CD4-positive, alpha-beta T cell treated with Interleukin-21 for 1 hour (primary cell): ENCODE measurements at places on chromosomes 12 and 14.

- no peak for DNase-seq
Observed at GRCh38 chr12:94745562-94745961, 95.2 kb upstream of the TMCC3 start.

- DNase-seq = no peak
Observed at GRCh38 chr12:84497819-84498218, 414.8 kb downstream of the SLC6A15 start.

DNA sequence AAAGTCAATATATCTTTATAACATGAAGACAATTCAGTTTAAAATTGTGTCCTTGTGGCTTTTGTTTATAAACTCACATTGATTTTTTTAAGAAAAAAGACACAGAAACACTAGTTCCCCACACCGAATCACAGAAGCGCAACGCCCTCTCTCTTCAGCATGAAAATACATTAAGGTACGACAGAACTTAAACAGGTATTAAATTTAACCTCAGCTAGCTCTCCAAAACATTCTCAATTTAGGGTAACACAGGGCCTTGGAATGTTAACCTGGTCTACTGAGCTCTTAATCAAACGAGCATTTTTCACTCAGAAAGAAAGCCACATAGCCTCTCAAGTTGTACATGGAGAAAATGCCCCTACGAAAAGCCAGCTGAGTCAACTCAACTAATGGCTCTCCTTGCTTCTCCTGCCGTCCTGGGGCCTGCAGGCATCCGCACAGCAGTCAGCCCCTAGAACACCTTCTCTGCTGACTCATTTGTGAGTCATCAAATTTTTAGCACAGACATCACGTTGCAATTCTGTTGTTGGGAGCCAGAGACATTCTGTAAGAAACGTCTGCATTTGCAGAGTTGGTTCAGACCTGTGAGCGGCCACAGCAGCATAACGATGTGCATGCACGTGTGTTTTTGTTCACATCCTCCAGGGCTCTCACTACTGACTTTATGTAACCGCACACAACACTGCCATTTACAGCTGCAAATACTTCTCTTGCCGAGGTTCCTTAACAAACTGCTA is 141.6 kb downstream of the ITPR2 start:
- DNase-seq = no peak

DNA sequence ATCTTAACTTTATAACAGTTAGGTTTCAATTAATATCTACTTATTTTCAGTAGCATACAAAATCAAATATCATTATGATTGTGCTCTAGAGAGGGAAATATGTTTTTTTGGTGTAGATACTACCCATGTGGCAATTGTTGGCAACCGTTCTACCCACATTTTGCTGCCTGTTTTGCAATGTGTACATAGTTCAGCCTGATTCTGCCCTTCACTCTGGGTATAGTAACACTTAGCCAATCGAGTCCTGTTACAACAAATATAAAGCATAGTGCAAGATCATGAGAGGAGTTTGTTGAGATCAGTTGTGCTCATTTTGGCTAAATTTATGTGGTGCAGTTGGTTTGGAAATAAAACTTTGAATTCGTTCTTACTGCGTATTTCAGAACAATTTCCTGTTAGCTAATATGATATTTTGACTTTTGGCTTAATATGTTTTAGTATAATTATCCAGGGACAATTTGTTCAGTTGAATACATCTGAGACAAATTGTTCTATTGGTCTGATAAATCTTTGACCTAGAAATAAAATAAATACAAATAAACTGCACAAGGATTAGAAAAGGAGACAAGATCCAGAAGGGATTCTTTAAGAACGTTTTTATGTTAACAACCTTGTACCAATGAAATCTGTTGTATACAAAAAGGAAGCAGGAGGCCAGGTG is 76.9 kb downstream of the ATF7IP start:
- DNase-seq = no peak

DNA sequence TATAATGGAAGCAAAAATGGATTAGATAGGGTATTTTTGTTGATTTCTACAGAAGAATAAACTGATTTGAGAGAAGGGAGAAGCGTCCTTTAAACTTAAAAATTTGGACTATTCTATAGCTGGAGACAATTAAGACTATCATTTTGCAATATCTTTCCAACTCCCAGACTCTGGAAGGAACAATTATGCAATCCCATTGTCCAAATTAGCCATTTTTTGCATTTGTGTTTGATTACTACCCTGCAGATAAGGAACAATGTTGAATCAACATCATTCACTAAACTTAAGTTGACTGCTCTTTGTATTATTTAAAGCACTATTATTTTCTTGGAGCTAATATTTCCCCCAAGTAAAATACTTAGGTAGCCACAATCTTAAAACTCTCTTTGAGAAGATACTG is 34.8 kb upstream of the SELPLG start:
- DNase-seq = no peak

DNA sequence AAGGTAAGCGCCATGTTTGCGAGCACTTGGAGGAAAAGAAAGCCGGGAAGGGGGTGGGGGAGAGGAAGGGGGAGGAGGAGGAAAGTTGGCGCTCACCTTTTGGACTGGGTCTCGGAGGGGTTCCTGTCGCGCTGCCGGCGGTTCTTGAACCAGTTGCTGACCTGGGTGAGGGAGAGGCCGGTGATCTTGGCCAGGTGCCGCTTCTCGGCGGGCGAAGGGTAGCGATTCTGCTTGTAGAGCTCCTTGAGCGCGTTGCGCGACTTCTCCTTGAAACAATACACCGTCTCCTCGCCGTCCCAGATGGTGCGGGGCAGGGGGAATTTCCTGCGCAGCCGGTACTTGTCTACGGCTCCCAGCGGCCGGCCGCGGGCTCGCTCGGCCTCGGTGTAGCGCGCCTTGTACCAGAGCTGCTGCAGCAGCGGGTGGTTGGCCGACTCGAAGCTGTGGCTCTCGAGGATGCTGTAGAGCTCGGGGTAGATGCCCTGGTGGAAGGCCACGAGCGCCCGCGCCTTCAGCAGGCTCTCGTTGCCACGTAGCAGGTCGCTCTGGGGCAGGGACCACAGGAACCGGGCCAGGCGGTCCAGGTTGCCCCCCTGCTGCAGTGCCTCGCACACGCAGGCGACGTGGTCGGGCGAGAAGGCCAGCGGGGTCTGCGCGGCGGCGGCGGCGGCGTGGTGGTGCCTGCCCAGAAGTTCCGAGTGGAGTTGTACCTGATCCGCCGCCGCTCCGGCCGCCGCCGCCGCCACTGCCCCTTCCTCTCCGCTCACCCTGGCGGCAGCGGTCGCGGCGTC is 840 bp downstream of the SIX4 start:
- no peak for DNase-seq

DNA sequence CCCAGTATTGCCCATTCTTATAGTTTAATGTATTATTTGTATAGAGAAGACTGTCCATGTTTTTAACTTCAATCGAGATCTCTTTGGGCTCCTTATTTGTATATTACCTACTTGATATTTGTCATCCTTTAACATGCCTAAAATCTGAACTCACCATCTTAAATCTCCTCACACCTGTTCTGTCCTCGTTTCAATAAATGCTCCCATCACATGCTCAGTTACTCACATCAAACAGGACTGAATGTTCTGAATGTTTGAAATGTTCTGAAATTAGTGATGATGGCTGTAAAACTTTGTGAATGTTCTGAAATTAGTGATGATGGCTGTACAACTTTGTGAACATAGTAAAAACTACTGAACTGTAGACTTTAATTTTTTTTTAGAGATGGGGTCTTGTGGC is 34.5 kb downstream of the COCH start:
- no peak for DNase-seq

DNA sequence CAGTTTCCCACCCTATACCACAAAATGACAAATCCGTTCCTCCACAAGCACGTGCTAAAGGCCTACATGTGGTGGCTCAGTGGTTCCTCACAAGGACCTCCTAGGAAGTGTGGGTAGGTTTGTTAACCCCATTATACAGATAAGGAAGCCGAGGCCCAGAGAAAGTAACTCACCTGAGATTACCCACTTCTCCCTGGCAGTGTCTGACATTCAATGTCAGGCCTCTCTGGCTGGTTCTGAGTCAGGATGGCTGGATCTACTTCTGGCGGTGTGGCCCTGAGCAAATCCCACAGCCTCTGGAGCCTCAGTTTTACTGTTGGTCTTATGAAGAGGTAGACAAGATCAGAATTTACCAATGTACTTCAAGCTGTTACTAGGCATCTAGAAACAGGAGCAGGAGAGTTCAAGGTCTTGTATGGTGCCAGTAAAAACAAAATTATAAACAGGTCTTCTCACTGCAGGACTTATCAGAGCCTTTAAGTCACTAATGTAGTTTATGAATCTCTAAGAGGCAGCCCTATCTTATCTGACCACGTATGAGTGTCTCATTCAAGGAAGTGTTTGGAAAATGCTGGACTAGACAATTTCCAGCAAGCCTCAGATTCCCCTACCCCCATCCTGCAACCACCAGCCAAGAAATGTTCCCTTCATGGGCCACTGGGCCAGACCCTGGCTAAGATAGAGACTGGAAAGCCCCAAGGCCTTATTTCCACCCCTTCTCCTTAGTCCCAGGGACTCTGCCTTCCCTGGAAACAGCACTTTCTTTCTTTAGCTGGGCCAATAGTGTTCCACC is 4.2 kb downstream of the HSPB8 start:
- no peak for DNase-seq

DNA sequence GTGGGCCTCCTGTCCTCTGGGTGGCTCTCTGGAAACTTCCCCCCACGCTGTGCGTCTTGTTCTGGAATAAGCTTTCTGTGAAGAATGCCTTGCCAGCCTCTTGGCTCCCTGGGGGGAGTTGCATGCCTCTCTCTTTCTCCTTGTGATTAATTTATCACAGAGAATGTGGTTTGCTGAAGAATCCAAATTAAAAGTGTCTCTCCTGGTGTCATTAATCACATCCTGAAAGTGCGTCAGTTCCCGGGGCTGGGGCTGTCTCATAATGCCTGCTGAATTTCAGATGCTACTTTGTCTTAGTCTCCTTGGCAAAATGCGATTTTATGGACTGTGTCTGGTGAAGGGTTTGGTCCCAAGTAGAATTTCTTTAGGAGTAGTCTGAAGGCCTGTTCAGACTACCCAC is 787.7 kb upstream of the TMEM132C start:
- DNase-seq = no peak

GRCh38 chr12:13101821-13102375 is 1.6 kb downstream of the GSG1 start:
- peak; percentile 28 for DNase-seq

DNA sequence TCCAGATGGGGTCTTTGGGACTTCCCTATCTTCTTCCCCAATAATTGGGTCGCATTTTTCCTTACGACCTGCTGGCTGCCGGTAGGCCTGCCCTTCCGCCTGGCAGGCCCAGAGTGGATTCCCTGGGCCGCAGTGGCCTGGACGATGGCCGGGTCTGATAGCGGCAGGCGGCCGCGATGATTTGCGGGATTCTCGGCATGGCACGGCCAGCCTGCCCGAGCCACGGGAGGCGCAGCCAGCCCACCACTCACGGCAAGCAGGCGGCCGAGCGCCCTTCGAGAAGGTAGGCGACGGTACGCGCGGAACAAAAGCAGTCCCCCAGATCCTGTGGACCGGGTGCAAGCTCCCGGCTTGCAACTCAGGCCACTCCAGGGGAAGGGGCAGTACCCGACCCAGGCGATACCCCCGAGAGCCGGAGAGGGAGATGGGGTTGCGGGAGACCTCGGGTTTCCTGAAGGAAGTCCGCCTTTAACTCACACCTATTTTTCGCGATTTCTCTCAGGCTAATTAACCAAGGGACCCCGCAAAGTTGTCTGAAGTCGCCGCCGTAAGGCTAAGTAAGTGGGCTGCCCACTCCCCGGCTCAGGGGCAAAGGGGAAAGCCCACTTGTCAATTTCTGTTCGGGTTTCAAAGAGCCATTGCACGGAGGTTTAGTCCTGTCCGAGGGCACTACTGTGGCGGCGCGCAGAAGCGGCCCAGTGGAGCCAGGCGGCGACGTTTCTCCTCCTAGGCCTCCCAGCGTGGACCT is 1.4 kb upstream of the GSC start:
- no peak for DNase-seq

- no peak for DNase-seq
Observed at GRCh38 chr12:28683366-28683765, 465.7 kb upstream of the FAR2 start.

- no peak for DNase-seq
Observed at GRCh38 chr14:38951451-38951850, 151.6 kb downstream of the SEC23A start.

GRCh38 chr14:32682214-32682613 is 256.5 kb upstream of the NPAS3 start:
- DNase-seq = no peak

DNA sequence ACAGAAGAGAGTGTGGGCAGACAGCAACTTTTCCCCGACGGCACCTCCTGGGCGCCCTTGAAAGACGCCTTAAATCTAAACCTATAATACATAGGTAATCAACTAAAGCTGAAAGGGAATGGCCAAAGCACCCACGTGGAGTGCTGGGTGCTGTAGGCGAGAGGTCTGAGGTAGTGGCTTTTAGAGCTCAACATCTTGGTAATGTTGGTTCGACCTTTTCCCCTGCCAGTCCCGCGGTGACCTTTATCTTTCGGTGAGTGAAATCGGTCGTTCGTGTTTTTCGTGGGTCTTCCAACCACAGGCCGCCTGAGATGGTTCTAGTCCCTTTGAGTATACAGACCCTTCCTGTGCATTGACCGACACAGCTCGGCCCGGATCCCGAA is 9.1 kb downstream of the OR6S1 start:
- no peak for DNase-seq

DNA sequence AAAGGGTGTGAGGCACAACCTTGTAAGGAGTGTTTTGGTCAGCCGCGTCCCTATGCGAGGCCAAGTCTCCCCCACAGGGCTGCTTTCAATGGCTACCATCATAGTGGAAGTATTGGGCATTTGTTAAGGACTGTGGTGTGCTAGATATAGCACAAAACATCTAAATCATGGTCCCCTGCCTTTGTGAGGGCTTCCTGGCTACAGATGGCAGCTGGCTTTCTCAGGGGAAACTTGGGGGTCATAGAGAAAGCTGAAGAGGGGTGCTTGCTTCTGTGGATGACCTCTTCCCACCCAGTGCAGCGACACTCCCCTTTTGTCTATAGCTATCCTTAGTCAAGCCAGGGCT is 315.8 kb downstream of the ZFP36L1 start:
- no peak for DNase-seq

DNA sequence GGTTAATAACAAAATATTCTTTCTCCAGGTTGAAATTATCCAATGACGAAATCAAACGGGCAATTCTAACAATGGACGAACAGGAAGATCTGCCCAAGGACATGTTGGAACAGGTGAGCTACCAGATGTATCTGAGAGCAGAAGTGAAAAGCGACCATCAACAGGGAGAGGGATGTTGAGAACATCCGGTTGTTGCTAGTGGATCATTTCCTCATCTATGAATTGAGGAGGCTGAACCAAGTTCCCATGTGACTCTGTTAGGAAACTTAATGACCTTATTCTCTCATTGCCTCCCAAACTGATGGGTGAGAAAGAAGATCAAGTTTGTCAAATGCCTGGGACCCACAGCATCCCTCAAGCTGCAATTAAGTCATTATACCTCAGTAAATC is 117.7 kb downstream of the GPR135 start:
- no peak for DNase-seq

DNA sequence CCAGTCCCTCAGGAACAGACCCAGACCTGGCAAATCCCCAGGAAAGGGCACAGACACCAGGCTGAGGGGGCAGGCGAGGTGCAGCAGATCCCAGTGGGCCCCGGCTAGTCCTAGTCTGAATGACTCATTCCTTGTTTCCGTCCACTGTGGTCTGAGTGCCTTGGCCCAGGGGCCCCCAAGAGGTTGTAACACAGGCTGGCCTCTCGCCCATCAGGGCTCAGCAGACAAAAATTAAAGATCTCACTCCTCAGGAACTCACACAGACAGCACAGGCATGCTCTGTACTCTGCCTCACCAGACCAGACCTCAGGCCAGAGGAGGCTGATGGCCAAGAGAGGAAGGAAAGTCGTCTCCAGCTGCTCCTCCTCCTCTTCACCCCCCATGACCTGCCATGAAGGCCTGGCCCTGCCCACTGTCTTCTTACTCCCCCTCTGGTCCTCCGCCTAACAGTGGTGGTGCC is 7.7 kb upstream of the LTBP2 start:
- DNase-seq = no peak
